H1 (cell line): ENCODE measurements at places on chromosomes 7 and 10. TPM values are rescaled to one million over a fixed set of nuclear protein-coding genes. Genes with fewer than 3 reads are reported as not detected.

ELN gene
- 5.6 and 5.9 TPM in 2 replicates for total RNA-seq

DNA sequence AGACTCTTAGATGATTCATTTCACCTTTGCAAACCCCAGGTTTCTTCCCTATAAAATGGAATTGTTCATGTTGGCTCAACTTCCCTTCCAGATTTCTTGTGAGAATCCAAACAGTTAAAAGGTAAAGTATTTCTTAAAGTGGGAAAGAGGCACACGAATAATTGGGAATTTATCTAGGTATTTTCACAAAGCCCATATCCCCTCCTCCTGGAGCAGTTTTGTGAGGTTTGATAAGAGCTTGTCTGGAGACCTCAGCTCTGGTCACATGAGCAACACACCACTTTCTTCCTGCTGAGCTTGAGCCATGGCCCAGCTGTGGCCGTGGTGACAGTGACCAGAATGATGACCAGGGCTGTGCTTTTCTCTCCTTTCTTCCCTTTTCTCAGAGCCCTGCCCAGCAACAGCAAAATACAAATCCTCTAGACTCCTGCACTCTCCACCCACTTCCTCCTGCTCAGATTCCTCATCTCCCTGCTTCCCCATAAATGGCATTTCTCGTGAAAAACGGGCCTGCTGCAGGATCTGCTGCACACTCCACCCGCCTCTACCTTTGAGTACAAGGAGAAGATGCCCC, 87.7 kb downstream of the PIK3CG start:
- DNase-seq, result no peak

SEMA4G gene
- 7.1 and 7.6 TPM in 2 replicates for total RNA-seq

DNA sequence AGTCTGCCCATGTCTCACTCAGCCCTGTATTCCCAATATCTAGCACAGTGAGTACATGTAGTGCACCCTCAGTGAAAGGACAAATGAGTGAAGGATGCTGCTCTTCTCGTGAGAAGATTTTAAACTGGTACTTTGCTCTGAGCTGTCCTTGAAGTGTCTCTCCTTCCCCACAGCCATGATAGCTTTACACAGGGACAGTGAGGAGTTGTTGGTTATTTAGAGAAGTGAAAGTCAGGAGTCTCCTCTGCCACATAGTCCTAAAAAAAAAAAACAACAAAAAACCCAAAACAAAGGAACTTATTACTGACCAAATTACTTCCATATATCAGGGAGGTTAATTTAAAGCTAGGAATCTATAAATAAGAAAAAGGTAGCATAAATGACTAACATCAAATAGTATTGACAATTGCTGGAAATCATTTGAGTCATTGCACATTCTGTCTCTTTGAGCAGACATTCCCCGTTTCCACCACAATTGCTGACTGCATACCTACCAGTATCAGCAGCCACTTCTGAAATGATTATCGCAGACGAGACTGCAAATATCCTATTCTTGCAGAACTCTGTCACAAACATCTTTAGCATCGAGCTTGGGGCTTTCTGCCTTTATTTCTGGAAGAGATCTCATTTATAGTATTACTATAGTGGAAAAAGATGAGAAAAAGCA, 202.1 kb downstream of the PTEN start:
- no peak for DNase-seq

DNA sequence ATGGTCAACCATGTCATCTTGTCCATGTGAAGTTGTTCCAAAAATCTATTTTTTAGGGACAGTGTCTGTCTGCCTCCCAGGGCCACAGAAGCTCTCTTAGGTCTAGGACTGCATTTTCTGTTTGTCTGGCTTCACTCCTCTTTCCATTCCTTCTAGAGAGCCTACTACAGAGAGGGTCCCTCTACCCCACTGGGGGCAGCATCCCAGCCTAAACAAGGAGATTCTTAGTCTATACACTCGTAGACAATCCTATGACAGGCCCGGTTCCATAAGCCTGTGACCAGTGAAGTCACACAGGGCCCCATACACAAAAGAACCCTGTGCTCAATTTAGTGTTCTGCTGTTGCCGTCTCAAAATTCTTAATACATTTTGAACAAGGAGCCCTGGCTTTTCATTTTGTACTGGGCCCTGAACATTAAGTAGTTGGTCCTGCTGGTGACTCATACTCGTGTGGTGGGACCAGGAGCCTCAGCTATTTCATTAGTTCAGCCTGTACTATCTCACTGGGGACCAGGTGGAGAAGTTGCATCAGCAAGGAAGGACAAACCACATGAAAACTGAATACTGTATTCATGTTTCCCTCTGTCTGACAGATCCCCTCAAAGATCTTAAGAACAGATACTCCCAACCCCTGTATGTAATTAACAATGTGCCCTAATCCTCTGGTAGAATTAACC, 23.5 kb upstream of the FAM180A start:
- DNase-seq, result no peak

DNA sequence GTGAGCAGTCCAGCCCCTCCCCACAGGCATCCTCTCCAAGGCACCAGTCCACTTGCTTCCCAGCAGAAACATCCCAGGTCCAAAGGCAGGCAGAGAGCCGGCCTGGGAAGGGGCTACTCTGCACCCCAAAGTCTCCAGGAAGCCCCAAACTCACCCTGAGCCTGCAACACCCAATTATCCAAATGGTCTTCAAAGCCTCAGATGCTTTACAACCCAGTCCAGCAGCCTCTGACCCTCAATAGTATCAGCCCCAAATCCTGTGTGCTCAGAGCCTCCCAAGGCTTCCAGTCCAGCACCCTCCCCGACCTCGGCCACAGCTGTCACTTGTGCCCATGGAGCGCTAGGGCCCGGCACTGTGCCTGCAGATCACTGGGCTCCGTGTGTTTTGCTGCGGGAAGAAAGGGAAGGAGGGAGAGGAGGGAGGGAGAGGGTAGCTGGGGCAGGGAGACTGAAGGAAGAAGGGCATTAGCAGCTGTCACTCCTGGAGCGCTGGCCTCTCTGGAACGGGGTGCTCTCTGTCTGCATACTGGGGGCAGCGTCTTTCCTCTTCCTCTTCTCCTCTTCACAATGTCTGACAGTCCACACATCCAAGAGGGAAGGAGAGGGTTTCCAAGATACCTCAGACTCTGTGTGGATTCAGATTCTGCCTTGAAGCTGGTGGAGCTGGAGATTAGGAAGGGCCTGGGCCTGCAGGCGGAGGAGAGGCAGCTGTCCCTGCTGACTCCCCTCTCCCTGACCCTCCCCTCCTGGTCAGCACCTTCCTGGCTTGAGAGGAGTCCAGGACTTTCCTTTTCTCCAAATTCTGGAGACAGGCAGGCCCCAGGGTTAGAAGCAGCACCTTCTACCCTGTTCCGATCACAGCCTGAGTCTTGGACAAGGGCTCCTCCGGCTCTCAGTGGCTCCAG, 13.2 kb downstream of the CALML5 start:
- DNase-seq, result no peak

DNA sequence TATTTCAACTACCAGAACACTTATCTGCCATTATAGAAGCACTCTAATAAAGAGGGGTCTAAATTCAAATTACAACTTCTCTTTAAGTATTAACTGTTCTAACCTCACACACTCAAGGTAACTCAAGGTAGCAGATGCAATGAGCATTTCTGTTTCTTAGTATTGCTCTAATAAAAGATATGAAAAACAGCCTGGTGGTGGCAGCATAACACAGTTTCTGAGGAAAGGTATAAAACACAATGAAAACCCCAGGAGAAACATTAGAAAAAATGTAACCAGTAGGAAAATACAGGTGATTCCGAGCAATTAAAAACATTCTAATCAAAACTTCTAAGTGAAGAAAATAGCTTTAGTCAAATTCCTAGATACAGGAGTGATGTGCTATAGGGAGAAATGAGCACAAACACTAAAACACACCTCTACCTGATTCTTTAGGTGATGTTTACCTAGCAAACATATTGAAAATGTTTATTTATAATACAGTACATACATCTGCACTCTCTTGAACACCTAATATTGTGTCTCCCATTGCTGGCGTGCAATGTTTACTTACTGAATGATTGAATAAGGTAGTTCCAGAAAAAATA, 3.5 kb downstream of the MKRN1 start:
- no peak for DNase-seq

DNA sequence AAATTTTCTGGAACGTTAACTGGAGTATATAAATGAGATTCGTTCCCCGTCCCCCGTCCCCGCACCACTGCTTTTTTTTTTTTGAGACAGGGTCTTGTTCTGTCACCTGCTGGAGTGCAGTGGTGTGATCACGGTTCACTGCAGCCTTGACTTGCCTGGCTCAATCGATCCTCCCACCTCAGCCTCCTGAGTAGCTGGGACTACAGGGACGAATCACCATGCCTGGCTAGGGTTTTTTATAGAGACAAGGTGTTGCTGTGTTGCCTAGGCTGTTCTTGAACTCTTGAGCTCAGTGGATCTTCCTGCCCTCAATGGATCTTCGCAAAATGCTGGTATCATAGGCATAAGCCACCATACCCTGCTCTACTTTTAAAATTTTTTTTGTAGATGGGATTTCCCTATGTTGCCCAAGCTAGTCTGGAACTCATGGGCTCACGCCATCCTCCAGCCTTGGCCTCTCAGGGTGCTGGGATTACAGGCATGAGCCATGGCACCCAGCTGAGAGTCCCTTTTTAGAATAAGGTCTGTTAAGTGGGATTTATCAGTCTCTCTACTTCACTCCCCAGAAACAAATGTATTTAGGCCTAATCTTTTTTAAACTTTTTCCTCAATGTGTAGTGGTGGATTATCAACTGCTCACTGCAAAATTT, 122.9 kb downstream of the LYZL1 start:
- DNase-seq, result no peak

CD36 gene
- total RNA-seq, result 0.60 and 1.5 TPM in 2 replicates

- DNase-seq, result no peak
These were observed 330.0 kb downstream of the BBS9 start for GRCh38 chr7:33459340-33459751.

DNA sequence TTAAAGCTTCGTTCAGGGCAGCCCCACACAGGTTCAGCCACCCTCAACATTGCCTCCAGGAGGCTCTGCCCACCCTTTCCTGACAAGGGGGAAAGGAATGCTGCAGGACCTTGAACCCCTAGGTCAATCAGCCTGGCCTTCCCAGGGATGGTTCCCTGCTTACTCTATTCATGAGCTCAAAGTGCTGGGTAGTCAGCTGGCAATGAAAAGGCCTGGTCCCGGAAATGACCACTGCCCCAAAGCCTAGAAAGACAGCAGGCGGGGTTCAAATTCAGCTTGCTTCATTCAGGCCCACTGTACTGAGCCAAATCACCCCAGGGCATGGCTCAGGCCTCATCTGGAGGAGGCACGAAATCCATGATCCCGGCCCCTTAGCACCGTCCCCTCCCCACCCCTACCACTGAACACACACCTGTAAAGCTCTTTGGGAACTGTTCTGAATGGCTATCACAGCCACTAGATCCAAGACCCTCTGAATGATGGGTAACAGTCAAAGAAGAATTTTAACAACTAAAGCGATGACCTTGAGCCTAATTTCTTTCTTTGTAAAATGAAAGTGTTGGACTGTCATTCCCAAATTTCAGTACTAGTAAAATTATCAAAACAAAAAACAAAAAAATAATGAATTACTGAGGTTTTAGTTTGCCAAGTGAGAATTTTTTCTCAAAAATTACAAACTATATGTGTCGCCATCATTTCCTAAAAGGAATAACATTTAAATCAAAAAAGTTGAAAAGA, 1.0 kb downstream of the URGCP start:
- no peak for DNase-seq

NKX2-3 gene
- not detected in 2 replicates for total RNA-seq

OR2A5 gene
- not detected in 2 replicates for total RNA-seq
